ENCODE measurements at places on chromosomes 2 and 18.

- DNase-seq, result no peak
Measured at GRCh38 chr2:172893111-172893510, 157.5 kb downstream of the RAPGEF4 start.

DNA sequence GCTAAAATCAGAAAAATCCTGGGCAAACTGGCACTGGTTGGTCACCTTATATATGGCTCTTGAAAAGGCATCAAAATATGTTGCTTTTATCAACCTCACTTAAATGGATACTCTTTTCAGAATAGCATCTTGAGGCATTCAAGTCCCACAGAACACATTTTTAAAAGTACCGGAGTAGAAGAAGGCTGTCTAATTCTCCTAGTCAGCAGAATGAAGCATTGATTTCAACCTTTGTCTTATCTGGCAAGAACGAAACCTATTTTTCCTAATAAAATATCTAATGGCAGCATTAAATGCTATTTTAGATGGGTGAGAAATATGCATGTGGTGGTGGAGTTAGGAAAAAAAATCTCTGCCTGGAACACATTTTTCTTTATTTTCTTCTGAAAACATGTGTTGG is 27.8 kb downstream of the TMEFF2 start:
- no peak for DNase-seq

DNA sequence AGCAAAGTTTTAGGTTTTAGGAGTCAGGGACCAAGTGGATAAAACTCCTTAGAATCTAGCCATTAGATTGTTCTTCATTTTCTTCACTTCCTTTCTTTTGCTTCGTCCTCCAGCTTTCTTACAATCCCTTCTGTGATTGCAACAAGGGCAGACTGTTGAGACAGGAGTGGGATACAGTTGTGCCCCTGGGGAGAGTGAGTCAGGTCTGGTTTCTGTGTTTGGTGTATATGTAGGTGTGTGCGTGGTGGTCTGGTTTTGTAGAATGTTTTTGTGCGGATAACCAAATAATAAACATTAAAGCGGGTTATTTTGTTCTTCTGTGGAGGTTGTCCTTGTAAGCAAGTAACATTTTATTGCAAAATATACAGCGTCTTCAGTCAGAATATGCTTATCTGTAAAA is 7.3 kb downstream of the INSIG2 start:
- no peak for DNase-seq

DNA sequence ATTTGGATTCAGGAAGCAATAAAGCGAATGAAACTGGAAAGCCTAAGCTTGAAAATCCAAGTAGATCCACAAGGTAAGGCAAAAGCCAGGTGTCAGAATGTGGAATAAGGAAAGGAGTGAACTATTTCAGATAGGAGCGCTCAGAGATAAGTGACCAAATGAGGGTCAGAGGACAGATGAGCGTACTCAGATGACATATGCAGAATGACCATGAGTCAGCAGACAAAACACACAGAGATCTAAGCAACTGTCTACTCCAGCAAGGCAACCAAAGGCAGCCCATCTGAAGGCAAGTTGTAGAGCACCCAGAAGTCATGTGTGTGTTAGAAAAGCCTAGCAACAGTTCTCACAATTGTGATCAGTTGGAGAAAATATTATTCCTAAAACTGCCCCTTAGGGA is 548.4 kb upstream of the FSHR start:
- no peak for DNase-seq

- no peak for DNase-seq
Measured at GRCh38 chr2:41703123-41703522, 344.7 kb upstream of the PKDCC start.

- no peak for DNase-seq
Measured at GRCh38 chr2:143070704-143071103, 58.5 kb upstream of the ARHGAP15 start.

DNA sequence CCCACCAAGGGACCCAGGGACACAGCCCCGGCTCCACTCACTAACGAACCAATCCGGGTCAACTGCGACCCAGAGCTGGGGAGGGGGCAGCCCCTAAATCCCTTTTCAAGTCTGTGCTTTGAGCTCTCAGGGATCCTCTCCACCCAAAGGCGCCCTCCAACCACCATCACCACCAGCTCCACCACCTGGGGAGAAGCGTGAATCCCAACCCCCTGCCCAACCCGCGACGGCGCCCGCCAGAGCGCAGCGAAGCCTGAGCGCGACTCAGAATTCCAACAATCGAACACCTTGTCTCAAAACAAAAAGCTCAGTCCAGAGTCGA is 497 bp downstream of the DSC3 start:
- no peak for DNase-seq

DNA sequence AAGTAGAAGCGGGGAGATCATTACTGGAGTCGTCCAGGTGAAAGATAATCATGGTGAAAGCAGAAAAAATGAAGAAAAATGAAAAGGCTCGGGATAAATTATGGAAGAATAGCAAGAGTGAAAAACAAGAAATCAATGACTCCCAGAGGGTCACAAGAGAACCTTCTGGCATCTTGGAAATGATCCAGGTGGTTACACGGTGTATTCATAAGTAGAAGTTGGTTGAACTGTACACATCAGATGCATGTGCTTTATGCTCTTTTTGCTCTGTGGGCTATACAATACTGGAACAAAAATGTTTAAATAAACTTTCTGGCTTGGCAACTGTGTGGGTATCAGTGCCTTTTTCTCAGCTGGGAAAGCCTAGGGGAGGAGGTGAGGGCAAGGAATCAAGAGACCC is 348.9 kb downstream of the RND3 start:
- DNase-seq, result no peak

DNA sequence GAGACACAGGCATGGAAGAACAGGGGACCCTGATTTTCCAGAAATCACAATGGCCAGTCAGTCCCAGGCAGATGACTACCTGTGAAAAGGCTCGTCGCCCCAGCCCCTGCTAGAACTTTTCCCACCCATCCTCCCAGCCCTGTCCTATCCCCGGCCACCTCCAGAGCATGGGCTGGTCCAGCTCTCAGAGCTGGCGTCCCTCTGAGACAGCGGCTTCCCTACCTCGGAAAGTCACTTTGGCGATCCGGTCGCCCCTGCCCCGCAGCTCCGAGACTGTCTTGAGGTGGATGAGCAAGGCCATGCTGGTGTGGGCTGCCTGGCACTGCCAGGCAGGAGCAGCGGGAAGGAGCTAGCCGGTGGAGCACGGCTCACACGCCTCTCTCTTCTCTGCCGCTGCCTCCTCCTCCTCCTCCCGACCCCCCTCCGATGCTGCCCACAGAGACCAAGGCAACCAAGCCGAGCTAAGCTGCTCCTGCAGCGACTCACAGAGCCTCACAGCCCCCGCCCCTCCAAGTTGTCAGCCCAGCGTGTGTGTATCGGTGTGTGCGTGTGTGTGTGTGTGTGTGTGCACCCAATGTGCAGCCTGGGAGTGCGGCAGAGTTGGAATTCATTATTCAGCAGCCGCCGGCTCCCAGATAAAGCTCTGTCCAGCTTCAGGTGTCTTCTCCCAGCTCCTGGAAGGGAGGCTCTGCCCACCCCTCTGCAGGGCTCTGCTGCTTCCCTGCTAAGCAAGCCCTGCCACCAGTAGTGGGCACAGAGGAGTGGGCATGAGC is 80.5 kb upstream of the OTOF start:
- DNase-seq, result no peak

- no peak for DNase-seq
Measured at GRCh38 chr2:235960716-235961640, 207.2 kb downstream of the GBX2 start.

DNA sequence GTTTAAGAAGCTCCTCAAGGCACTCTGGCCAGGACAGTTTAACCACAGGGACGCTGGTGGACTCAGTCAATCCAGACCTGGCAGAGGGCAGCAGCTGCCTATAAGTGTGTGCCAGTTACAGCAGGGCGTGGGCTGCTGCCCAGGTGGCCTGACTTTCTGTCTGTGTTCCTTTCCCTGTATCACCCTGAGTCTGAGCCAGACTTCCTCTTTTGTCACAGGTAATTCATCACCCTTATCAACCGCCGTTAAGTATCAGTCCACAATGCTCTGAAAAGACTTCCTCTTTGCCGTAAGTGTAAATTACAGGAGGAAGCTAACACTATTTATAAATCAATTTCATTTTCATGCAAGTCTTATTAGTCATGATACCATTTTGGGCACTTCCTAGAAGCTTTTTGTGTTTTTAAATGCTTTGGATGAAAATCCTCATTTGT is 7.0 kb downstream of the LPIN1 start:
- DNase-seq, result no peak

DNA sequence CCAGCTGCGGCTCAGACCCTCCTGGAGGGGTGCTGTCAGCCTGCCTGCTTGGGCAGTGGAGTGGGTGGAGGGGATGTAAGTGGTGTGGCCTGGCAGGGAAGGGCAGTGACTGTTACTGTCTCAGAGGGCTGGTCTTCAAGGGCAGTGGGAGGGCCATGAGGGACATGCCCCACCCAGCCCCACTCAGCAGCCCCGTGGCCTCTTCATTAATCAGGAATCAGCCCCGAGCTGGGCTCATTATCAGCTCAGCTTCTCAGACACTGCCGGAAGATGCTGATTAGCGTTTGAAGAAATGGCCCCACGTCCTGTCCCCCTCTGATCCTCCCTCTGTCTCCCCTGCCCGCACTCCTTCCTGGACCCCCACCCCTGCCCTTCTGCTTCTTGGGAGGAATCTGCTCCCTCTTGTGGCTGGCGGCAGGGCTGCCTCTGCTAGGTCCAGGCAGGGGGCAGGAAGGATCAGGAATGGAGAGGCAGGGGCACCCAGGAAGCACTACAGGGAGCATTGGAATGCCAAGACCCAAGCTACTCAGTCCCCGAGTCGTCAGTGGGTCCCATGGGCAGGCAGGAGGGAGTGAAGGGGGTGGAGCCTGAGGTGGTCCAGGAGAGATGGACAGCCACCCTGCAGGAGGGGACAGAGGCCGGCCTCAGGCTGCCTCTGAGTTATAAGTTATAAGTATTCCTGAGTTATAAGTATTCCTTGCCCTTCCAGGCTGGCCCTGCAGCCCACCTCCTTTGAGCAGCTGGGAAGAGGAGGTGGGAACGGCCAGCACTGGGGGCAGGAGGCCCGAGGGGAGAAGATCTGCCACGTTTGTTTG is 7.0 kb downstream of the ASIC4 start:
- DNase-seq, result no peak

- DNase-seq, result no peak
Measured at GRCh38 chr18:70368903-70369302, 80.1 kb downstream of the SOCS6 start.

DNA sequence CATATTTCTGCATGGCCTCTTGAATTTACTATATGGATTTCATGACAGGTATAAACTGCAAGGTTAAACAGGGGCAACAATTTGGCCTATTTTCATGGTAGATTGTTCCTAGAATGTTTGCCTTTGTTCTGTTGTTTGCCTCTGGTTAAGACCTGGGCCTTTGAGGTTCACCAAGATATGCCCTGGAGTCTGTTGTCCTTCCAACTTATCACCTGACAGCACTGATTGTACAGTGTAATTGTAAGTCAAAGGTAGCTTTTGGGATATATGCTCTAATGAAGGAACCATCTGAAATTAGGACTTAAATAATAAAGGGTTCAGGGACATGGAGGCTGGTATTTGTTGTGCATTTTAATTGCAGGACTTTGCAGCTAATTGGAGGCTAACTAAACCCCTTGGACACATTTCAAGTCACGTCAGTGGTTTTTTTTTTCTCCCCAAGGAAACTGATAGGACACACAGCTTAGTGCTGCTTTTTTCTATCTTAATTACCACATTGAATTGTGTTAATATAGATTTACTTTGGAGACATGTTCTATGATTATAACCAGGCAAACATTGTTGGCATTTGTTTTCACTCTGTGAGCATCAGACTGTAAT is 771.2 kb upstream of the LINC00305 start:
- no peak for DNase-seq

DNA sequence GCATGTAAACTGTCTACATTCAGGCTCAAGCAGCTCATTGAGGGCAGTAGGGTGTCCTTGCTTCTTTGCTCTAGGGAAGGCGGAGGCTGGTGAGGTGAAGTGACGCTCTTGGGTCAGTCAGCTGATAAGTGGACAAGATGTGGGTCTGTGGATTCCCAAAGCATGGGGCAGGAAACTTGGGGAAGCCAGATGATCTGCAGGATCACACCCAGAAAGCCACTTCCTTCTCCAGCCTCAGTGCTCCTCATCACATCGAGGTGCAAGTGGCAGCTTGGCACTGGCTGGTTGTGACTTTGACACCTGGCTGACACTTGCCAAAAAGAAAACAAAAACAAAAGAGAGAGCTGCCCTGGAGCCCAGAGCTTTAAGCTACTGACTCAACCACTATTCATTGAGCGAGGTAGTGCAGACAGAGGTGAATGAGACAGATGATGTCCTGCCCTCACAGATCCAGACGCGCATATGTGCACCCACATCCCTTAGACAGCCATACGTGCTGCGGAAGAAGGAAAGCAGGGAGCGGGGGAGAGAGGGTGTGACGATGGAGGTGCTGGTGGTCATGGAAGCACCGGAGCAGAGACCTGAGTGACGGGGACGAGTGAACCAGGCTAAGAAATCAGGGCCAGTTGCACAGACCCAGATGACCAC is 3.1 kb upstream of the CIB4 start:
- DNase-seq, result no peak

DNA sequence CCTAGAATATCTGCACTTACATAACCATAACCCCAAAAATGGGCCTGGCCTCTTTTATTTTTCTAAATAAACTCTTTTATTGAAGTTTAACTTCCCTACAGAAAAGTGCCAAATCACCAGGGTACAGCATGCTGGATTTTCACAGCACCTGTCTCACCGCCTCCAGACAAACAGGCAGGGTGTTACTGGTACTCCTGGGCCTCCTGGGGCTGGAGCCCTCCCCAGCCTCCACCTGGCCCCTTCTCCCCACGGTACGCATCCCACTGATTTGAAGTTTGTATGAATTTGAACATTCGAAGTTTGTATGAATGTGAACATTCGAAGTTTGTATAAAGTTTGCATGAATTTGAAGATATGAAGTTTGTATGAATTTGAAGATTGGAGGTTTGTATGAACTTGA is 232.1 kb downstream of the NDUFA10 start:
- DNase-seq, result no peak

DNA sequence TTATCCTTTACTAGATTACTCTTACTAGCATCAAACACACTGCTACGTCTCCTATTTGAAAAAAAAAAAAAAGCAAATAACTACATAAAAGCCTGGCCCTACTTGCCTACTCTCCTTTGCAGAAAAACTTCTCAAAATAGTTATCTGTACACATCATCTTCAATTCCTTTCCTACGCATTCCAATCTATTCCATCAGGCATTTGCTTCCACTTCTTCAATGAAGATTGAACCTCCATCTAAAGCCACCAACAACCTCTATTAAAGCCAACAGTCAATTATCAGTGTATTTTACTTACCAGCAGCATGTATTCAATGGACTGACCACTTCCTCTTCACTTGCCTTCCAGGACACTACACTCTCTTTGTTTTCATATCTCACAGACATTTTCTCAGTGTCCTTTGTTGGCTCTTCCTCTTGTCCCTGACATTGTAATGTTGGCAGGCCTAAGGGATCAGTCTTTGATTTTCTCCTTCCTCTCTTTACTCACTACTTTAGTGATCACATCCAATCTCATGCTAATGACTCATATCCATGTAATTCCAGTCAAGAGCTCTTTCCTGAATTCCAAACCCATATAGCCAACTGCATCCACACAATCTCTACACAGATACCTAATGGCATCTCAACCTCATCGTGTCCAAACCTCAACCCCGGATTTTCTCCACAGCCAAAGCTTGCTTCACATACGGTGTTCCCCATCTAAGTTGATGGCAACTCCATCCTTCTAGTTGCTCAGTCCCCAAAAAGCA is 131.3 kb downstream of the CCDC148 start:
- no peak for DNase-seq
